ENCODE measurements at places on chromosomes 3 and 15.

DNA sequence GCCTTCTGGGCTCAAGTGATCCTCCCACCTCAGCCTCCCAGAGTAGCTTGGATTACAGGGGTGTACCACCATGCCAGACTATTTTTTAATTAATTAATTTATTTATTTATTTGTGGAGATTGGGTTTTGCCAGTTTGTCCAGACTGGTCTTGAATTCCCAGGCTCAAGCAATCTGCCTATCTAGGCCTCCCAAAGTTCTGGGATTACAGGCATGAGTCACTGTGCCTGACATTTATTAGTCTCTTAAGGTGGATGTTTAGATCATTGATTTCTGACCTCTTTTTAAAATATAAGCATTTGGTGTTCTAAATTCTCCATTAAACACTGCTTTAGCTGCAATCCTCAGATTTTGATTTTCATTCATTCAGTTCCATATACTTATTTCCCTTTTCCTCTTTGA lies 15.6 kb downstream of the FBXW12 start:
- no peak for DNase-seq

DNA sequence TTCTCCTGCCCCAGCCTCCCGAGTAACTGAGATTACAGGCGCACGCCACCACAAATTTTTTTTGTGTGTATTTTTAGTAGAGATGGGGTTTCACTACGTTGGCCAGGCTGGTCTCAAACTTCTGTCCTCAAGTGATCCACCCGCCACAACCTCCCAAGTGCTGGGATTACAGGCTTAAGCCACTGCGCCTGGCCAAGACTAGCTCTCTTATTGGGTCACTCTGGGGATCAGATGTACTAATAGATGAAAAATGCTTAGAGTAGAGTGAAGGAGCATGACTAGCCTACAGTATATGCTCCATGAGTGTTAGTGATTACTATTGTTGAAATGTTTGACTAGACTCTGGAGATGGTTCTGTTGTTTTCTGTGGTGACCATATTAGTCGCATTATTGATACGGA lies 21.8 kb downstream of the RARB start:
- DNase-seq, result no peak

- DNase-seq, result no peak
Observed at GRCh38 chr3:57855281-57855680, 99.2 kb downstream of the SLMAP start.

DNA sequence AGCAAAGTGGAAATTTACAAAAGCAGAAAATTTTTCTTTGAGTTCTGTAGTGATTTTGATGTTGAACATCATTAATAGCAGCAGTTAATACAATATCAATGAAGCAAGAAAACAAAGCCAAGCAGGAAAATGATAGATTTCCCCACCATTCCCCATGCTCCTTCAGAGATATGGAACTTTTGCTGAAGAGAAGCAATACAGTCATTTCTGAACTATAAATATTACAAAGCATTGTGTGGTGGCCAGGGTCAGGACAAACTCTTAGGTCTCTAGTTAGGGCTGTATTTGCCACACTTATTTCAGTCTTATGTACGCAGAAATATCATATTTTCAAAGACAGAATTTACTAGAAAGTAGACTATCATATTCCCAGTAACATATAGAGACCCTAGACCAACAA lies 88.8 kb upstream of the P3H2 start:
- no peak for DNase-seq

- no peak for DNase-seq
Observed at GRCh38 chr15:68391121-68391520, 40.8 kb downstream of the ITGA11 start.

GRCh38 chr15:60062826-60063225 lies 58.7 kb downstream of the FOXB1 start:
- no peak for DNase-seq

- no peak for DNase-seq
Observed at GRCh38 chr15:70436428-70436827, 326.9 kb downstream of the UACA start.
